HL-60 (cell line): ENCODE measurements at places on chromosomes 7 and 10.

DNA sequence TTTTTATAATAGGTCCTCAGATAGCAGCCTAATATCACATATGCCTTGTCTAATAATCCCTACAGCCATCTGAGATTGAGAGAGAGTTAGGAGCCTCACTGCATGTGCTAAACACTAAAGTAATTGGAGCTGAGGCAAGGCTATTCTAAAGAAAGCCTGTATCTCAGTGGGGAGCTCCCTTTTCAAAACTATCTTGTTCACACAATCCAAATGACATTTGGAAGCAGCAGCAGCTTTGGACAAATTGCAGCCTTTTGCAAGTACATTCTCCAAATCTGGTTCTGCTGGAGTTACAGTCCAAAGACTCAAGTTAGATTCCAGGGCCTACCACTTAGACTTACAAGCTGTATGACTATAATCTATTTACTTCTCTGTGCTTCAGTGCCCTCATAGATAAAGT, 104.5 kb downstream of the MACC1 start:
- no peak for DNase-seq

GRCh38 chr7:149733131-149733923, 40.1 kb downstream of the ZNF467 start:
- DNase-seq = no peak

DNA sequence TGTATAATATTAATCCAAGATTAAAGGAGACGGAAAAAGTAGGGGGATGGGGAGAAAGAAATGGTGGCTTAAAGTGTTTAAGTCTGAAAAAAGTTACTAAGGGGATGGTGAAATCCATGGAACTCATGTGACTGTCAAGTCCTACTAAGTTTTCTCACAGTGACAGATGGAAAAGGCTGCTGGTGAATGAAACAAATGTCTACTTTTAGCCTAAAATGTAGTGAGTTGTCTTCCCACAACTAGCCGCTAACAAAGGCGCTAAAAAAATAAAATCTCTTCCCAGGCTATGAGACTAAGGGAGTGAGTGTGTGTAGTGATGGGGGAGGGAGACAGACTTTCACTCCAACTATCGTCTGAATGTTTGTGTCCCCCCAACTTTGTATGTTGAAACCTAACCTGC, 12.6 kb downstream of the VIM start:
- no peak for DNase-seq

- no peak for DNase-seq
Measured at GRCh38 chr7:139721821-139722220, 56.0 kb downstream of the HIPK2 start.

GRCh38 chr7:75885036-75885435, 6.2 kb downstream of the RHBDD2 start:
- no peak for DNase-seq

GRCh38 chr7:150404172-150404804, 25.2 kb downstream of the ZNF775 start:
- DNase-seq = no peak

GRCh38 chr7:29310625-29311024, 116.0 kb downstream of the CHN2 start:
- DNase-seq = no peak

GRCh38 chr10:32253276-32253675, 93.7 kb downstream of the EPC1 start:
- no peak for DNase-seq

- no peak for DNase-seq
Measured at GRCh38 chr7:94406696-94407095, 12.0 kb downstream of the COL1A2 start.

DNA sequence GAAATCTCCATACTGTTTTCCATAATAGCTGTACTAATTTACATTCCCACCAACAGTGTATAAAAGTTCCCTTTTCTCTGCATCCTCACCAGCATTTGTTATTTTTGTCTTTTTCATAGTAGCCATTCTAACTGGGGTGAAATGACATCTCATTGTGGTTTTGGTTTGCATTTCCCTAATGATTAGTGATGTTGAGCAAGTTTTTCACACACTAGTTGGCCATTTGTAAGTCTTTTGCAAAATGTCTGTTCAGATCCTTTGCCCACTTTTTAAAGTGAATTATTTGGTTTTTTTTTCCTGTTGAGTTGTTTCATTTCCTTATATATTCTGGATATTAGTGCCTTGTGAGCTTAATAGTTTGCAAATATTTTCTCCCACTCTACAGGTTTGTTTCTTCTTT, 101.0 kb upstream of the NFE2L3 start:
- DNase-seq = no peak

GRCh38 chr7:80439894-80440821, 71.7 kb downstream of the GNAT3 start:
- DNase-seq = no peak

- DNase-seq = no peak
Measured at GRCh38 chr7:157564517-157565177, 227.8 kb downstream of the DNAJB6 start.

DNA sequence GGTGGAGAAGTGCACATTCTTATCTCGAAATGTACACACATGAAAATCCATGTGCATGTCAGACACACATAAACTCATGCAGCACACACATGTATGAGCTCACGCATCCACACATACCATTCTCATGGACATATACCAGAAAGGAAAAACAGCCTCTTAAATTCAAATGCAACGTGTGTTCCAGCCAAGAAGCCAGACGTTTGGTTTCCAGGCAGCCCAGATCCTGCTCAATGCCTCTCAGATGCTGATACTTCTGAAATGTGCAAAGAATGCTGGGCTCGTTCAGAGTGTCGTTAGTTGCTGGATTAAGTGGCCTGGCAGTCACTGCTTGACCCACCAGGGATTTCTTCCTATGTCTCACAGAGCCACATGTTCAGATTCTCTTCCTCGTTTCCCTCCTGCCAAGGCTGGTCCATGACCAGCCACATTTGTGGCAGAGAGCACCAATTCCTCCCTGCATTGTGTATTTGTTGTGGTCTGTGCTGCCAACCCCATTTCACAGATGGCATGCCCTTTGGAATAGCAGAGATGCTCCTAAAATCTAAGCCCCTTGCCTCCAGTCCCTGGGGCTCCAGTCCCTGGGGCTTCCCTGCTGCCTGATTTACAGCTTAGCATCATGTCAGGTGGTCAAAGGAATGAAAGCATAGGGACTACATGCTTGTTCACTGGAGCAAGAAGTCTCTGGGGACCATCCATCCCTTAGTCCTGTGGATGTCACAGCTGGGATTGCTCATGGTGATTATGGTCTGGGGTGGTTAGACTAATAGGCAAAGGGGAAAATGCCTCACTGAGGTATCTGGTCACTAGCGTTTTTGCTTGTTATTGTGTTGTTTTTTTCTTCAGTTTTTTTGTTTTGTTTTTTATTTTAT, 426.6 kb downstream of the PLXNA4 start:
- DNase-seq = no peak

- DNase-seq = no peak
Measured at GRCh38 chr7:10779465-10780399, 193.9 kb upstream of the PHF14 start.

- DNase-seq = no peak
Measured at GRCh38 chr10:130407052-130407451, 270.9 kb downstream of the GLRX3 start.

GRCh38 chr7:11698384-11698871, 133.6 kb downstream of the THSD7A start:
- DNase-seq = no peak

GRCh38 chr10:33706191-33706590, 371.7 kb upstream of the NRP1 start:
- no peak for DNase-seq

- DNase-seq = no peak
Measured at GRCh38 chr7:114688443-114689055, 233.3 kb upstream of the MDFIC start.

DNA sequence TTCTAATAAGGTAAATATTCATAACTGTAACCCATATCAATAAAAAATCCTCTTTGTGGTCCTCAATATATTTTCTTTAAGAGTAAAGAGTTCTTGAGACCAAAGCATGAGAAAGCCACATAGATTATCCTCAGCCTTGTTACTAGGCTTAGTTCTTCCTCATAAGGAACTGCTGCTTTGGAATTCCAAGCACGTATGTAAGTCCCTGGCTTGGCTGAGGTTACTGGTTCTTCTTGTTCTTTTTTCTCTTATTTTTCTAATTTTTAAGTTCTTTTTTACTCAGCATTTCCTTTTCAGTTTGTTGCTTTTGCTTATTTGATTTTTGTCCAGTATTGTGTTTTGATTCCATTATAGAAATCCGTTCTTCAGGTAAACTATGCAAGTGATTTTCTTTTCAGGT, 127.3 kb downstream of the MARCHF5 start:
- no peak for DNase-seq

DNA sequence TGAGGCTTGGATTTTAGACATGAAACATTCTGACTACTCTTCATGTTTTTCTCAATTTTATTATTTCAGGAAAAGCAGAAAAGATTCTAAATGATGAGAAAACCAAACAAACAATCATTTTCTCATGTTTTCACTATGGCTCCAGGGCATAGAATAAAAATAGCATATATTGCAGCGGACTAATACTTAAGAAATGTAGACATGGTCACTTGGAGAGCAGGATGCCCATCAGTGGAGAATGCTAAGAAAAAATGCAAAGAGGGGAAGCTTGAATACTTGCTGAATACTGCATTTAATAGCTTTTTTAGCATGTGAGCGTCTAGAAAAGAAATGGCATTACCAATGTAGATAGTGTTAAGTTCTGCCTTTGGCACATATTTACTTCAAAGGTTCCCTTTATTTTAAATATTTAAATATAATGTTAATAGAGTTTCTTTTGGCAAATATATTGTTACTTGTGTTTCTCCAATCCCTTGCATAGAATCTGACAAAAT, 107.9 kb downstream of the PPP1R17 start:
- no peak for DNase-seq

DNA sequence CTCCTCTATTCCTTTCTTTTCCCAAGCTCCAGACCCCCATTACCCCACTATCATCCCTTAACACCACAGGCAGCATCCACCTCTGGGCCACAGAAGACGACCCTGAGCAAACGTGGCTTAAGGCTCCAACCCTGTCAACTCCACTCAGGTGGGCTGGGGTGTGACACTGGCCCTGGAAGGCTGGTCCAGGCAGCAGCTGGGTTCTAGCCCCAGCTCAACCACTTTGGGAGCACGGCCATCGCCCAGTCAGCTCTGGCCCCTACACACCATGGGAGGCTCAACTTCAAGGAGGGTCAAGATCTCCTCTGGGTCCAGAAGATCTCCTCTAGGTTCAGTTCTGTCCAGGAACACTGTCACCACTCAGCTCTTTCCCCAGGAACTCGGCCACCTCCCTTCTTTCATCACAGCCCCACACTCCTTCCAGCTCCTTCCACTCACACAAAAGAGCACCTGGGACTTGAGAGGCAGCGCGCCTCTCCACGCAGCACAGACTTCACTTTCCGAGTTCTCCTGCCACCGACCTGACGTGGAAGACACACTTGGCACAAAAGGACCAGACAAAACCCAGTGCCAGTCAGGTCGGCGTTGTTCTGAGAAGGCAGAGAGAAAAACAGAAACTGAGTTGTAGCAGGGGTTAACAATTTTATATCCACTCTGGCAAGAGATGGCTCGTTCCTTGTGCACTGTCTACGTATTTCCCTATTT, 84.1 kb downstream of the CTBP2 start:
- DNase-seq = no peak

DNA sequence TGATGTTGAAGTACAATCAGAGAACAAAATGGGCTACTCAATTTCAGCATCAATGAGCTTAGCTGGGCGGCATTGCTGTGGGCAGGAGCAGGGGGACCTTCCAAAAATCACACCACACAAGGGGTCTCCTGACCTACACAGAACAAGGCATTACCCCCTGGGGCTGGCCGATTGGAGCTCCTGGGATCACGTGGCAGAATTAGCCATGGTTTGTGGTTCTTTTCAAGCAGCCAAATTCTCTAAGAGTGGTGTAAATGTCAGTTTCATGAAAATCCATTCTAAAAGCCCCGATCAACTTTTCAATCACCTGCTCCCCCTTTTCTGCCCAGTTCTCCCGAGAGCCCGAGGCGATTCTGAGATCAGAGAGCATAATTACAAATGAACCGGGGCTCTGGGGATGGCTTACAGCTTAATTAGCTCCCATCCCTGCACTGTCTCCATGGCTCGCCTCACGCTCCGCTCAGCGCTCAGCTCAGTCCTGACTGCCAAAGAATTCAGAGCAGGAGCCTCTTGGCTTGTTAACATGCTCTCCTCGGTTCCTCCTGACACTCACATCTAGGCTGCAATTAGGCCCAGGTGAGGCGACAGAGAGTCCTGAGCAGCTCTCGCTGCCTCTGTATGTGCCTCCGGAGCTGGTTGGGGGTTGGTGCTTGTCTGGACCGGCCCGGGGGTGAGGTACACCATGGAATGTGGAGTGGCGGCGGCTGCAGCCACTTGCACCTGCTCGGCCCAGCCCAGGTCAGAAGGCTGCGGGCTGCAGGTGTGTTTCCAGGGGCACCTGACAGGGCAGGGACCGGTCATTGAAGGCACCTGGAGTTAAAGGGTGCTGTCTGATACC, 111.8 kb downstream of the WDR11 start:
- DNase-seq = no peak

GRCh38 chr7:146956321-146956720, 839.7 kb downstream of the CNTNAP2 start:
- no peak for DNase-seq

- no peak for DNase-seq
Measured at GRCh38 chr10:83283151-83283550, 856.2 kb upstream of the GHITM start.

DNA sequence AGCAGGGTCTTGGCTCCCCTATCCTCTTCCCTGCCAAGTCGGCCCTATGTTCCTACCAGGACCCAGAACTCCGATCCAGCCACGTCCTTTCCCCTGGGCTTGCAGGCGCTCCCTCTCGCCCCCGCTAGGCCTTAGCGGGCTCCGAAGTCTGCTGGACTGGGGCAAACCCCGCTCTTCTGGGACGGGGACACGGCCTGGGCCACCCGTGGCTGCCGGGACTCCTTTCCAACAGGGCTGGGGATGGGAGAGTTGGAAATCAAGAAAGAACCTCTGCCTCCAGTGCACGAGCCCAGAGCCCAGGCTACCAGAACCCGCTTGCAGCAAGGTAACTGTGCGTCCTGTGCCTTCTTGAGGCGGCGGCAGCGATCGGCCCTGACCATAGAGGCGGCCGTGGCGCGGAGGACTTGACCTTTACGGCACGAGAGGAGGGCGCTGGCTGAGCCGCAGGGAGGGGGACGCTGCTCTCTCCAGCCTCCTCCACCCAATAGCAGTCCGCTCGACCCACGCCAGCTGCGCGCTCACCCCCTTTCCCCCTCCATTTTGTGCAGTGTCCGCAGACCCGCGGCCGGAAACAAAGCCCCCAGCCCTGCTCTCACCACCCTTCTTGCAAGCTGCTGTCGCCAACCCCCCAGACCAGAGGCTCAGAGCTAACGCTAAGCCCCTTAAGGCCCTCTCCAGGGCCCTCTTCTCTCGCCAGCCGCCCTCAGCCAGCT, 7.0 kb upstream of the HOXA11 start:
- no peak for DNase-seq

GRCh38 chr10:122981066-122981464, 864 bp downstream of the PSTK start:
- DNase-seq = peak; percentile 48
